Left ventricle myocardium inferior (tissue), 1 donor: ENCODE measurements at places on chromosomes 2 and 18.
A peak's percentile ranks its signal among the peaks of the same experiment; 100 is the strongest.

- no peak for DNase-seq
These were observed 222.7 kb downstream of the CDH2 start for GRCh38 chr18:27954226-27954625.

- DNase-seq: no peak
These were observed 58.8 kb upstream of the FZD5 start for GRCh38 chr2:207828361-207829057.

- no peak for DNase-seq
These were observed 149.9 kb upstream of the TTC39C start for GRCh38 chr18:23864624-23865023.

DNA sequence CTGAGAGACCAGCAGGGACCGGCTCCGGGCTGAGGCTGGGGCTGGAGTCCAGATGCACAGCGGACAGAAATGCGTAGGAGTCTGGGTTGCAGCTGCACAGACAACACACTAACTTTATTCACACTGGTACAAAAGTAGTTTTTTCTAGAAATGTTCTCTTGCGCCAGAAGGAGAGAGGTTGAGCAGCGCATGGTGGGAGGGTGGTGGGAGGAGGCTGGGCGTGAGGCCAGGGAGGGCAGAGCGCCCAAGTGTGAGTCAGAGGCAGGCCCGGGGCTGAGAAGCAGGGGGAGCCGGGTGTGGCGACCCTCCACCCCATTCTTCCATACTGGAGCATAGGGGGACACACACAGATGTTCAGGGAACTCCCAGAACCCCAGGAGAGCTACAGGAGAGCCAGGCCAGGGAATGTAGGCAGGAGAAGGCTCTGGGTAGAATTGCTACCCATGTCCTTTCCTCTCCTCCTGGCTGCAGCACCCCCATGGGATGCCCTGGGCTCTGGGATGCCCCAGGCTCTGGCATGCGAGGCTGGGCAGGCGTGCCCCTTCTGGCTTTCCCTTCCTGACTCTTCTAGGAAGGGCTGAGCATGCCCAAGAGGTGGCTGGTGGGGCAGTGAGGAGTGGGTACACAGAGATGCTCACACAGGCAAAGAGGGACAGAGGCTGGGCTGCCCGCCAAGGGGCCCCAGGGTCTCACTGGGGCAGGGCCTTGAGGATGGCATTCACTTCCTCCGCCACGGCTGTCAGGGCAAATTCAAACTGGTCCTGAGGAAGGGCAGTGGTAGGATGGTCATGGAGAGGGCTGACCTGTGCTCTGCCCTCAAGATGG, 10.6 kb downstream of the DNAJB2 start:
- peak; percentile 79 for DNase-seq

DNA sequence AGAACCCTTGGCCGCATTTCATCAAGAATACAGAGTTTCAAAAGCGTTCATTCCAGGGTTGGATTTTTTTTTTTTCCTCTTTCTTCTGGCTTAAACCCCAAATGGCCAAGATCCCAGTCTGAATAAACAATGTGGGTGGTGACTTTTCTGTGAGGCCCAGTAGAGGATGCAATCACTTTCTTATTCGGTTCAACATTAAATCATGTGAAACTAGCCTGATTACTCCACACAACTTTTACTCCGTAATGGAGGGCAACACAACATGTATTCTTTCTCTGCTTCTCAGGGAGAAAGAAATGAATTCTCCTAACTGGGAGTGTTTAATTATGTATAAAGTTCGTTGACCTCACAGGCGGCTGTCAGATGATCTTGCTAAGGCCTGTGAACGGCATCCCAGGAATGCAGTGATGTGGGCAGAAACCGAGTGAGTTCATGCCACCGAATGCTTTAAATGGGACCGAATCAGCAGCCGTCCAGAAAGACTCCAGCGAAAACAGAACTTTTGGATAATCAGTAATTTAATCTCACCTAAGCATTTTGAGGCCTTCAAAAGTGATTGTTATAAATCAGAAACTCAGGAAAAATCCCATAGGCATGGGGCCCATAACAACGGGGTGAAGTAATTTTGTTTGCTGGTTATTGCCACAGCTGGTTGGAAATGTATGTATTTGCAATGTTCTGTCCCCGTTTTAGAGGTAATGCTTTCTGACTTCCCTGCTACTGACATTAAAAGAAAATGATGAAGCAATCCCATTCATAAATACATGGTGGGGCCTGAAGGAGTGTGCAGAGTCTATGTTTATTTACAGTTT, 81.5 kb downstream of the BCL2 start:
- DNase-seq: no peak

DNA sequence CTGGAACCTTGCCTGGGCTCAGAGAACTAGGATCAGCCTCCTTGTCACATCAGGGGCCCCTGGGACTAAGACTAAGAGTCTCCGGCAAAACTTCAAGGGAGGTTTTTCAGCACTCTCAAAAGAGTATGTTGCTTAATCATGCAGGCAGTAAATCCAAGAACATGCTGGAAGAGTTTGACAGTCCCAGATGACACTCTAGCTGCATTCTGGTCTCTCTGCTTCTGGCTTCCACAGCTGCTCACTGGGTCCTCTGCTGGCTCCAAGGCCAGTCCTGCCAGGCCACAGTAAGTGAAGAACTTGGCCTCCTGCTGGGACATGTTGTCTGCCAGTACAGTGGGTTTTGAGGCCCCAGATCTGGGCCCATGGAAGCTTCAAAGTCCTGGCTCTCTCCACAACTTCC, 45.2 kb upstream of the IL1RL1 start:
- DNase-seq: peak; percentile 30
